Stimulated activated CD4-positive, alpha-beta T cell treated with anti-CD3 and anti-CD28 coated beads, Interleukin-4, amount 100 ng/mL, for 1 hour (primary cell): ENCODE measurements at places on chromosomes 2 and 18.

GRCh38 chr2:74304332-74305148 is 38.7 kb downstream of the SLC4A5 start:
- DNase-seq = no peak

GRCh38 chr2:84472856-84473565 is 13.9 kb upstream of the SUCLG1 start:
- DNase-seq = no peak

- no peak for DNase-seq
These were observed 53.3 kb downstream of the TRAPPC12 start for GRCh38 chr2:3432693-3433338.

- no peak for DNase-seq
These were observed 13.2 kb downstream of the MAP4K4 start for GRCh38 chr2:101710471-101711318.

GRCh38 chr2:178082408-178083045 is 9.9 kb upstream of the PDE11A start:
- DNase-seq = no peak

- DNase-seq = no peak
These were observed 9.3 kb downstream of the IL1R2 start for GRCh38 chr2:102000813-102001766.

GRCh38 chr2:101622210-101623030 is 75.1 kb upstream of the MAP4K4 start:
- DNase-seq = no peak

GRCh38 chr2:153823880-153824279 is 47.8 kb upstream of the GALNT13 start:
- DNase-seq = no peak

GRCh38 chr18:31241900-31242409 is 76.0 kb upstream of the DSG1 start:
- DNase-seq = no peak

DNA sequence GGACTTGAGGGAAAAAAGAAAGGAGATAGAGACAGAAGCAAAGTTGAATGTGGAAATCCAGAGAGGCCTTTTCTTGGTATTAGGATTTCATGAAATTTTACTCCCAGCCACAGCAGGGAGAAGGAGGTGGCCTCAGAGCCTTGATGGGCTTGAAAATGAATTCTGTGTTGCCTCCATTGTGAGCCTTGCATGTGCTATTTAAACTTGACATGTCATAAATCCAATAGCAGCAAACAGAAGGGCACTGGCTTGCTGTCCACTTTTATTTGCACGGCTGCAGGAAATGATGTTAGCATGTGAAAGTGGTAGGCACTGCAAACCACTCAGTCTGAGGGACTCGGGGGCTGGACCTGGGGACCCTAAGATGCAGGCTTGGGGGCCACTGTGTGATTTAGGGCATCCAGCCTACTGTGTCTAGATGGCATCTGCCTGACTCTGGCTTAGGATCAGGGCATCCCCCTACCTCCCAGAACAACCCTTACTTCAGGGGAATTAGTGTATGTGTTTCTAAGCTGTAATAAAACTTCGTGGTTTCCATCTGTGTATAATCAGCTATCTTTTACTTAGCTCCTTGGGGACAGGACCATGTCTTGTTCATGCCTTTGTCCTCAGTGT is 139.1 kb upstream of the SKOR2 start:
- no peak for DNase-seq

DNA sequence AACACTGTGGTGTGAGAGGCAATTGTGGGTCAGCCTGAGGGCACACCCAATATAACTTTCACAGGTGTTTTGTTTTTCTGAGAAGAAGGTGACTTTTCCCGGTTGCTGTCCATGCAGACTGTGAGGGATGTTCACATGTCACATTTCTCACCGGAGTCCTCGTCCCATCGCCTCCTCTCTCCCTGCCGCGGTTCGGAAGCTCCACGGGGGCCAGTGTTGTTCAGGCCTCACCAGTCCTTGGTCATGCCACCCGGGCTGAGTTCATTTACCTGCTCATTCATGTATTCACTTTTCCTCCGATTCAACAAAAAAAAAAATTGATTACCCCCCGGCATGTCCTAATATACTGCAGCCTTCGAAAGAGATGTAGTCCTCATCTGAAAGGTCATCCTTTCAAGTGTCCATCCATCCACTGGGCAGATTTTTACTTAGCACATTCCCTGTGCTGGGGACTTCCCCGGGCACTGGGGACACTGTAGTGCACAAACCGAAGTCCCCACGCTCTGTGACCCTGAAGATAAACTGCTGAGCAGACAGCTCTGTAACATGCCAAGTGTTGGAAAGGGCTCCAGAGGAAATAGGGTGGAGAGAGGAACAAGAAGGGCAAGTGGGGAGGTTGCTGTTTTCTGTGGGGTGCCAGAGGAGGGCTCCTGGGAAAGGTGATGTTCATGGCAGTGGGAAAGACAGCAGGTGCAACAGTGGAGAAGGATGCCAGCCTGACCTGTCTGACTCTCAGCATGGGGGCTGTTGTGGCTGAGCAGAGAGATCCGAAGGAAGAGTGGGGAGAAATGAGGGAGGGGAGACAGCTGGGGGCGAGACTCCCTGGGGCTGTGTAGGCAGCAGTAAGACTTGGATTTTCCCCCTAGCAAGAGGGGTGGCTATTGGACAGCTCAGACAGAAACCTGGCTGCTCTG is 22.4 kb downstream of the LRRFIP1 start:
- no peak for DNase-seq

DNA sequence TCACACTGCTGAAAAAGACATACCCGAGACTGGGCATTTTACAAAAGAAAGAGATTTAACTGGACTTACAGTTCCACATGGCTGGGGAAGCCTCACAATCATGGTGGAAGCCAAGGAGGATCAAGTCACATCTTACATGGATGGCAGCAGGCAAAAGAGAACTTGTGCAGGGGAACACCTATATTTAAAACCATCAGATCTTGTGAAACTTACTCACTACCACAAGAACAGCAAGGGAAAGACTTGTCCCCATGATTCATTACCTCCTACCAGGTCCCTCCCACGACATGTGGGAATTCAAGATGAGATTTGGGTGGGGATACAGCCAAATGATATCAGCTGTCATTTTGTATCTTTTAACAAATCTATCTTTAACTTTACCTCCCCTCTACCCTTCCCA is 251.1 kb upstream of the RASGRP3 start:
- no peak for DNase-seq

DNA sequence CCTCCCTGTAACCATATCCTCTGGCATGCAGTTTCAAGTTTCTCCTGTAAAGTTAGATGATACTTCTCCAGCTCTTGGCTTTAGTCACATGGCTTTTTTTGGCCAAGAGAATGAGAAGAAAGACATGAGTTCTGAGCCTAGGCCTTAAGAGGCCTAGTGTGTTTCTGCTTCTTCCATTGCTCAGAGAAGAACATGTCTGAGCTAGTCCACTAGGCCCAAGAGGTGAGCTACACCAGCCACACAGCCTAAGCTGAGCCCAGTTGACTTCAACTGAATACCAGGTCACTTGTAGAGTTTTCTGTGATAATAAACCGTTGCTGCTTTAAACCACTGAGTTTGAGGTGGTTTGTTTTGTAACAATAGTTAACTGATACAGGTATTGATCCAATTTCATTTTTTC is 19.9 kb upstream of the EFEMP1 start:
- no peak for DNase-seq

DNA sequence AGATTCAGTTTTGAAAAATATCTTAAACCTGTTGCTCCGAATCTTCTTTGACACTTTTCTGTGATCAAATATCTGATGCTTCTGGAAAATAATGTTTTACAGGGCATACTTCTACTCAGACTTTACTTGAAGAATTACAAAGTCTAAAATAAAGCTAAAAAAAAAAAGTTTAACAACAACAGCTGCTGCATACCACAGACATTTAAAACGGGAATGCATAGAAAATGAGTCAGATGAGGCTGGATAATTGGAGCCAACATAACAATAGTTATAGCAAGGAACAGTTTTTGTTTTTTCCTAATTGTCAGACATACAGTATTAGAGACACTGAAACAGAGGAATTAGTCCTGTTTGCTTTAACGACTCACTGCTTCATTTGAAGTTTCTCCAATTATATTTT is 1090.2 kb downstream of the SUCLG1 start:
- no peak for DNase-seq

- DNase-seq = no peak
These were observed 472.2 kb upstream of the DCC start for GRCh38 chr18:51867767-51868166.

DNA sequence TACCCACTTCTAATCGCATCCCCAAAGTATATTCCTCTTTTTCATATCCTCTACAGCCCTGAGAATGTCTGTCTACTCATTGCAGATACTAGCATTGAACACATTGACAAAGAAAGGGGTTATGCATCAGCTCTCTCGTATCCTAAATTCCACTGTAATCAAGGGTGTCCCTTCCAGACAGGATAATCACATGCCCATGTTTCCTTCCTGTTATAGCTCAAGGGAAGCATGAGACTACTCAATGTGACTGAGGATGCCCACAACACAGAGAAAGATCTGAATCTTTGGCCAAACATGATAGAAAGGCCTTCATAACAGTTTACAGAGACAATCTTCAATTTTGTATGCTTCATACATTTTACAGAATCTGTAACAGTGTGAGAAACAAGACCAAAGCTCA is 69.2 kb downstream of the HIBCH start:
- DNase-seq = no peak

GRCh38 chr2:62724886-62725711 is 19.6 kb downstream of the EHBP1 start:
- DNase-seq = peak; percentile 23

DNA sequence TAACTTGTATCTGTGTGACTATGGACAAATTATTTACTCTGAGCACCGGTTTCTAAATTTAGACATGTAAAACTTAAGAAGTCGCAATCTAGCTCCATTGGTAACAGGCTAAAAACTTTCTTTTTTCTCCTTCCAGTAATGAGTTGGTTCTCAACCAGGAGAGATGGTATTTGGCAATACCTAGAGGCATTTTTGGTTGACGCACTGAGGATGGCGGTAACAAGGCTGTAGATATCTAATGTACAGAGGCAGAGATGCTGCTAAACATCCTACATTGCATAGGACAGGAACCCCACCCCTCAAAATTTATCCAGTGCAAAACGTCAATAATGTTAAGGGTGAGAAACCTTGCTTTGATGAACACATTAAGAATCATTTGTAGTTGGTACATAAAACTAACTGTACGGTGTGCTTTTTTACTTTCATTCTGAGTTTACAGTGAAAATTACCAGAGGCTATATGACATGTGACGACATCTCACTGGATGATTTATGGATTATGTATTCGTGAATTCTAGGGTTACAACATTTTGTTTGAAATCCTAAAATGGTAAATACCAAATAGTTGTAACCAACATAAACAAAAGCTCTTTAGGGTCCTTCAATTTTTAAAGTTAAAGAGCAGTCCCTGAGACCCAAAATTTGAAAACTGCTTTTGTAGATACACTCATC is 91.3 kb downstream of the TLK1 start:
- no peak for DNase-seq

- peak; percentile 38 for DNase-seq
These were observed 32.9 kb downstream of the MBP start for GRCh38 chr18:77099485-77100370.
